ENCODE measurements at places on chromosomes 7 and 10.

DNA sequence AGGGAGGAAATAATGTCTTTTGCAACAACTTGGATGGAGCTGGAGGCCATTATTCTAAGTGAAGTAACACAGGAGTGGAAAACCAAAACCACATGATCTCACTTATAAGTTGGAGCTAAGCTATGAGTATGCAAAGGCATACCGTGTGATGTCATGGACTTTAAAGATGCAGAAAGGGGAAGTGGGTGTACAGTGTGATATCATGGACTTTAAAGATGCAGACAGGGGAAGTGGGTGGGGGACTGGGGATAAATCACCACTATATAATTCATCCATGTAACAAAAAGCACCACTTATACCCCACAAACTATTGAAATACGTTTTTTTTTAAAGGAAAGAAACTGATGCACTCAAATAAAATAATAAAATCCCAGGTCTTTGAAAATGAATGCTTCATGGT, 29.5 kb downstream of the LYZL2 start:
- DNase-seq = no peak

DNA sequence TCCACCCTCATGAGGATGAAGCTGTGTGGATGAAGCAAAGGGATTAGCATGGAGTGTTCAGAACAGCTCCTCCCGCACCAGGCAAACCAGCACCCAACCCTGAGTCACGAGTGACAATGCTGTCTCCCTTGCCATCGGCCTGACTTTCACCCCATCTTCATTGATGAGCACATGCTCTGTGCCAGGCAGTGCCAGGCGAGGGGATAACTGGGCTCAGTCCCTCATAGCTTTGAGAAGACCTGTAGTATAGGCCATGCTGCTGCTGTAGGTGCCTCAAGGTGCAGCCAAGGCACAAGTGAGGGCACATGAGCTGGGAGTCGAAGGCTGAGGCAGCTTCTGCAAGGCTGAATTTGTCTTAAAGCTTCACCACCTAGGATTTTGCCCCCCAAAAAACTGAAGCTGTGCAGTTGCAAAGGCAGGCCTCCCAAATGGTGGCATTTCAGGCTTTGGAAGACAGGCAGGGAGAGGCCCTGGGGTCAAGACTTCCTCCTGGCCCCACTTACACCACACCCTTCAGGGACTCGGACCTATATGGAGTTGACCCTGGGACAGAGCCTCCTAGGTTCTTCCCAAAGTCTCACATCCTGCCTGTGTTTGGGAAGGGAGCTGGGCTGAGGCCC, 54.2 kb upstream of the GDF10 start:
- no peak for DNase-seq

DNA sequence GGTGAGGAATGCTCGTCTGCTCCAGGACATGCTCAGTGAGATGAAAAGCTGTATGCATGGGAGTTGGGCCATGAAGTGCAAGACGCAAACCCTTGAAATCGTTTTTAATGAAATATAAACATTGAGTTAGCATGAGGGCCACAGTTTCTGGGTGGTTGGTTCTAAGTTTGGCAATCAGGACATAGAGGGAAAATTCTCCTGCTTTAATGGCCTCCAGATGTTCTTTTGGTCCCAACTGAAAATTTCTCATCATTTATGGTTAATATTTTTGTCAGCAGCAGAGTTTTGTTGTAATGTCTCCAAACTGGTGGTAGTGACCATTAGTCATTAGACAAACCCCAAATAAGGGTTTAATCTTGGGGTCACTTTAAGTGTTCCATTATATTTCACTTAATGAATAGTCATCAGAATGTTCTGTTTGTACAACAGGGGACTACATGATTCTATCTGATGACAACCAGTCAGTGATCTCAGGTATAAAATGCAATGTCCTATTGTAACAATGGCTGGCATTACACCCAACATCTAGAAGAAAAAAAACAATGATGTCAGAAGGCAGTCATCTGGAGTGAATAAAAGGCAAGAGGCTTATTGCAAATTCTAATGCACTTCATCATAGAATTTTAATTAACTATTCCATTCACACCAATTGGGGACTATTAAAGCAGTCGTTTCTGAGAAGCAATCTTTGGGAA, 197.4 kb downstream of the JCAD start:
- no peak for DNase-seq

- DNase-seq = no peak
Measured at GRCh38 chr10:78804411-78805032, 264.2 kb upstream of the ZMIZ1 start.

- DNase-seq = no peak
Measured at GRCh38 chr10:18113881-18114280, 26.3 kb upstream of the CACNB2 start.

DNA sequence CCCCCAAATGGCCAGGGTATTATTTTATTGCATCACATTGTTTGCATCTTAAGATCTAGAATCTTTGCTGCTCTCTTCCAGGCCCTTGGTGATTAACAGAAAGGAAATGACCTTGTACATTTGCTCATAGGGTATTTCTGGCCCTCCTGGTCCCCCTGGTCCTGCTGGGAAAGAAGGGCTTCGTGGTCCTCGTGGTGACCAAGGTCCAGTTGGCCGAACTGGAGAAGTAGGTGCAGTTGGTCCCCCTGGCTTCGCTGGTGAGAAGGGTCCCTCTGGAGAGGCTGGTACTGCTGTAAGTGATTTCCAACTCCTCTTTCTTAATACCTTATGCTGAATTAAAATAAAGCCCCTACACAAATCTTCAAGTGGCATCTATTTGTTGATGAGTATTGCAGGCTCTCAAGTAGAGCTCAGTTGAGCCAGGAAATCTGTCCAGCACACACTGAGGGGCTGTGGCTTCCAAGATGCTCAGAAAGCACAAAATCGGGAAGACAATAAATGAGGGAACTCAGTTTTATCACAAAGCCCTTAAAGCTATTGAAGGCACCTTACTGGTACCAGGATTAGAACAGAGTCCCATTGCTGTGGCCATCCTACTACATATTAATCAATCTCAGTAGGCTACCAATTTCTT, 28.2 kb downstream of the COL1A2 start:
- no peak for DNase-seq

DNA sequence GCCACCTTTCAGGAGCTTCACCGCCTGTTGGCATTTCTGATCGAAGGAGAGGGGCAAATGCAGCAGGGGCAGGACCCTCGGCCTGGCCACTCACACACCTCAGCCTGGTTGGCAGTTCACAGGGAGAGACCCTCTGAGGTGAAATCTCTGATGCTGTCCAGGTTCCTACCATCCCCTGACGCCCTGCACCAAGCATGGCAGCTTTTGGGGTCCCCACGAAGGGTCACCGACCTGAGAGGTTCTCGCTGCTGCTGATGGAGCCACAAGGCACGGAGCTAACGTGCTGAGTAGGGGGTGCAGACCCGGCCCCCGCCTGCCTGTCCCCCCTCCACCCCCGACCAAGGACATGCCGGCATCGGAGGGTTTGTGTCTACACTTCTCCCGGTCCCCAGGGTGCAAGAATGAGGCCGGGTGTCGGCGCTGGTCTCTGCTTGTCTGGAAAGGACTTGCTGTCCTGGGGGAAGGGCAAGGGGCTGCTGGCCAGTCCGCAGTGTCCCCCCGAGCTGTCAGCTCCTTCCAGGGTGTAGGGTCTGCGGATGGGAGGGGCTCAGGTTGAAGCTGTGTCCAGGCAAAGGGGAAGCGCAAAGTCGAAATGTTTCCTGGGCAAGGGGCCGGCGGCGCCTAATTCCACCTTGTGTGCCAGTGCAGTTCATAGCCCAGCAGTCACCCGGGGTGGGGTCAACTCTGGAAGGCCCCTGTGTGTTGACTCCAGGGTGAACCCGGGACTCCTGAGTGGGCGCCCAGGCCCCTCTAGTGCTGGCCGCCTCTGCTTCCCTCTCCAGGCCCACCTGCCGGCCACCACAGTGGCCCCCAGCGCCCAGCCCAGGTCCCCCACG, 132.6 kb downstream of the DNAJB6 start:
- no peak for DNase-seq

GRCh38 chr10:132556994-132557441, 19.4 kb downstream of the INPP5A start:
- no peak for DNase-seq

GRCh38 chr10:21399392-21400035, 126.0 kb downstream of the SKIDA1 start:
- no peak for DNase-seq

- no peak for DNase-seq
Measured at GRCh38 chr7:876972-877311, 588 bp downstream of the GET4 start.

- no peak for DNase-seq
Measured at GRCh38 chr7:134549366-134549765, 456 bp downstream of the AKR1B15 start.

GRCh38 chr10:11678074-11678793, 63.9 kb upstream of the ECHDC3 start:
- peak; percentile 51 for DNase-seq

DNA sequence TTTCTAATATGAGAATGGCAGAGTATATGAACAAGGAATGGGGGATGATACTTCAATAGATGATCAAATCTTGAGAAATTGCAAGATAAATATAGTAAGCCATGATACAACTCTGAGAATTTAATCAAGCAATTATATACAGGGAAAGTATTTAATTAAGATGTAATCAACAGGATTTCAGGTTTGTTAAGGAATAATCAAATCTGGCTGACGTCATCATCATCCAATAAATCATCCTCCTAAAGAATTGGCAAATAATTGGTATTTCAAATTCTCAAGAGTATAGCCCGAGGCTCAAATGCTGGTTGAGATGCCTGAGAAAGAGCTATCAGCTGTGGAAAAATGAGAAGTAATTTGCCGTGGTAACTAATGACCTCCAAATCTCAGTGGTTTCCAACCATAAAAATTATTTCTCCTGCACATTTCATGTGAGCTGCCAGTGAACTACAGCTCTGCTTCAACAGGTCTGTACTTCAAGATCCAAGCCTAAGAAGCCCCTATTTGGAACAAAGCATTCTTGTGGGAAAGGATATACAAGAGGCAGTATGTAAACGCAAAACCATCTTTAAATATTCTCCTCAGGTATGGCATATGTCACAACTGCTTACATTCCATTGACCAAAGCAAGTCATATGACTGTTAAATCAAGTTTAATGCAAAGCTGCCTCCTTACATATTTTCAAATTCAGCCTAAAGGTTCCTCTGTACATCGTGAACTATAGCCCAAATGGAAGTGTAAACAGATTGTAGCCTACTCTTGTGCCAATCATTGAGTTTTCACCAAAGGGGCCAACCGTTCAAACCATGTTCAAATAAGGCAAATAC, 503.0 kb downstream of the KIF20B start:
- no peak for DNase-seq

DNA sequence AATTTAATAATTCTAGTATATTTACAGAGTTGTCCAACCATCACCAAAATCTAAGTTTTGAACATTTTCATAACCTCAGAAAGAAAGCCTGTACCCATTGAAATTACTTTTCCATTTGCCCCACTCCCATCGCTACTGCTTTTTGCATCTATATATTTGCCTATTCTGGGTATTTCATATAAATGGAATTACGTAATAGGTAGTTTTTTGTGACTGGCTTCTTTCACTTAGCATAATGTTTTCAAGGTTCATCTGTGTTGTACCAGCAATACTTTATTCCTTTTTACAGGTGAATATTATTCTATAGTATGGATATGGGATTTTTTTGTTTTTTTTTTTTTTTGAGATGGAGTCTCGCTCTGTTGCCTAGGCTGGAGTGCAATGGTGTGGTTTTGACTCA, 22.6 kb downstream of the KIF11 start:
- no peak for DNase-seq

DNA sequence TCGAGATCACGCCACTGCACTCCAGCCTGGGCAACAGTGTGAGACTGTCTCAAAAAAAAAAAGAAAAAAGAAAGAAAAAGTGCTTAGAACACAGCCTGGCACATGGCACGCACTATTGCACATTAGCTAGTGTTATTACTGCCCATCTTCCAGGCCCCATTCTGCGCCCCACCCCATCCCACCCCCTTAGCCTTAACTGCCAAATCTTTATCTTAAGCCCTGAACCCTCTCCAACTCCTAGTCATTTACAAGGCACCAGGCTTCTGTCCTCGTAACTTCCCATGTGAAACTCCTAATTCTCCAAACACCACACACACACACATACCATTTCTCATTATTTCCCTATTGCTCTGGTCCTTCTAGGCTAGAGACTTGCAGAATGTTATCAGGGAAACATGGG, 4.8 kb downstream of the FRAT2 start:
- DNase-seq = no peak

DNA sequence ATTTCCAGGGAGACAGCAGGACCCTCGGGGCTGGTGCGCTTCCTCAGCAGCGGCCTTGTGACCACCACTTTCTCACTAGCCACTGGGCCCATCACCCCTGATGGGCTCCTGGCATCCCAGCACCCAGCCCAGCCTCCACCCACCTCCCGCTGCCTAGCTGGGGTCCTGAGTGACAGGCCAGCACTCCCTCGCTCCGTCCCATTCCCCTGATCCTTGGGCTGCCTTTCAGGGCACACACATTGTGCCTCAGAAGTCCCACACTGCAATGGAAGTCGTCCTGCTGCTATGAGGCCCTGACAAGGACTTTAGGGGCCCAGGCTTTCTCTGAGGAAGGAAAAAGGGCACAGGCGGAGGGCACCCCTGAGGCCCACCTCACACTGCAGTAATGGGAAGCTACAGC, 12.4 kb downstream of the CAMK2B start:
- no peak for DNase-seq

DNA sequence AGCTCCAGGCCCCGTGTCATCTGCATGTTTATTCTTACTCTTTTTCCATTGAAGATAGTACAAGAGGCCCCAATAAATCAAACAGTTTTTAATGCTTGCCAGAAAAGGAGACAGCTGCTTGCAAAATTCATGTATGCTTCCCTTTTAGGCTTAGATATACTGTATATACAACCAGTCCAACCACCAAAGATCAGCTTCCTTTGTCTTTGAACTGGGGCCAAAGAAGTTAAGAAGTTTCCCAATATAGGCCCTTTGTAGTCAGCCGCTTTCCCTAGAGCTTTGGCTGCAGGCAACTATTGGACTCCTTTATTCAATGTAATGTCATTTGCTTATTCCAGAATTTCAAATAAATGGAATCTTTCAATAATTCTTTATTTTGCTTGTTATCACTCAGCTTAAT, 1395.0 kb downstream of the GATA3 start:
- no peak for DNase-seq

GRCh38 chr7:37052705-37053104, 328.4 kb upstream of the AOAH start:
- DNase-seq = no peak

Data from activated B cell treated with CpG ODN at 0.5 μM for 24 hours (primary cell).